ENCODE measurements at places on chromosomes 12 and 14.

GRCh38 chr12:68743356-68743755, 2.6 kb upstream of the SLC35E3 start:
- peak; percentile 18 for DNase-seq

GRCh38 chr12:91785655-91786498, 359.8 kb downstream of the BTG1 start:
- DNase-seq = no peak

- DNase-seq = no peak
Measured at GRCh38 chr14:94961386-94962165, 191.7 kb upstream of the GSC start.

- DNase-seq = no peak
Measured at GRCh38 chr12:77728018-77728417, 102.7 kb upstream of the NAV3 start.

- no peak for DNase-seq
Measured at GRCh38 chr12:131536766-131537165, 174.1 kb upstream of the SFSWAP start.

DNA sequence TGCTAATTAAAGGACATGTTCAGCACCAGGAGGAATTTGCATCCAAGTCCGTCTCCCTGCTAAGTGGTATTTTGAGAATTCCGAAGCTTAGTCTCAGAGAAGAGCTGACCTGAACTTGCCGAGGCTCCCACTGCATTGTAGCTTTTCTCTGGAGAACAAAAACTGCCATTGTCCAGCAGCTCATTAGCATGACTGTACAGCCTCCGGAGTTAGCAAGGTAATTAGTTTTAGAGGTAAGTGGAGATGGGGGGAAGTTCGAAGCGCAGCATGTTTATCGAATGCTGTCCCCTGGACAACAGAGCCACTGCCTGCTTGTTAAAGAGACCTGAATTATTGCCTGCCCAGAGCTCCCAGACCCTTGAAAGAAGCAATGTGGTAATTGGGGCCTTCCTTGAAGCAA, 160.3 kb upstream of the PELI2 start:
- no peak for DNase-seq

DNA sequence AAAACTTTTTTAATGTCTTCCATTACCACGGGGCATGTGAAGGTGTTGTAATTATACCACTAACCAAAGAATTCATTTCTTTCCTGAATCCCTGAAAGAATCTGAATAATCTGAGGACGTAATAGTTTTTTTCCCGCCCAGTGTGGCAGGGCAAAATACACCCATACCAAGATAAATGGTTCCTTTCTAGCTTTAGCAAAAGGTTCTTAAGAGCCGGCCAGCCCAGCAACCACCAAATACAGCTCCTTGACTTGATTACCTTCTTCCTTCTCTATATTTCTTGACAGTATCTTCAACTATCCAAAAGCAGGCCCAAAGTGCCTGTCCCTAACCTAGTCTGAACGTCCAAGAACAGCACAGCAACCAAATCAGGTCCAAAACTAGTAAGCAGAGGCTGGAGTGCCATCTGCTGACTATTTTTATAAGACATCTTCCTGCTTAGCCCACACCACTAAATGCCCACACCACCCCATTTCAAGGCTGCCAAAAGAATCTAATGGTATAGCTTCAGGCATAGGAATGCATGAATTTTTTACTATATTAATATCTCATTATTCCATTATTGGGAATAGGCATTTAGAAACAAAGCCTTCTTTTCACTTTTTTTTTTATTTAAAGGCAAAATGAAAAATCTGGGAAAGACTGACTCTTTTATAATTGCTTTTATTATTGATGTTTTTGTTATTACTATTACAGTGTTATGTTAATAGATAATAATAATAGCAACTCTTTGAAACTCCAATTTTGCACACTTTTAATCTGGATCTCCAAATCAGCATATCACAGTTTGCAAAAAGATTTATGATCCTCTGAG, 524.4 kb downstream of the MED13L start:
- peak; percentile 70 for DNase-seq

- no peak for DNase-seq
Measured at GRCh38 chr12:29299633-29300032, 81.3 kb downstream of the ERGIC2 start.

DNA sequence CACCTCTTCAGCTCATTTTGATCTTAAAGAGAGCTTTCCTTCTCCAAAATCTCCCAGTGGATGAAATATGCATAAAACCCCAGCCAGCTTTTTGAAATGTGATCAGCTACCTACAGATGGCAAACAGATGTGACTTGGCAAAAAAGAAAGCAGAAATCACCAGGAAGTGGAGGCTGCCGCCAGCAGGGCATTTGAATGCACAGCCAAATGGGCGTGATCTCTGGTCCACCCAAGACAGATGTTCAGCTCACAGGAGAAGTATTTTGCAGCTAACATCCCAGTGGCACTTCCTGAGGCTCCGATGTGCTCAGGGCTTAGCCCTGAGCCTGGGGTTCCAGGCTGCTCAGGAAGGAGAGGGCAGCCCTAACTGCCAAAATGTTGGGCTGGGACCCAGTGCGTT, 78.3 kb downstream of the LGMN start:
- DNase-seq = peak; percentile 45

Measured in iris pigment epithelial cell (primary cell).